Body of pancreas (tissue), 4 donors: ENCODE measurements at places on chromosomes 4 and X. TPM values are rescaled to one million over a fixed set of nuclear protein-coding genes. Genes with fewer than 3 reads are reported as not detected.

DNA sequence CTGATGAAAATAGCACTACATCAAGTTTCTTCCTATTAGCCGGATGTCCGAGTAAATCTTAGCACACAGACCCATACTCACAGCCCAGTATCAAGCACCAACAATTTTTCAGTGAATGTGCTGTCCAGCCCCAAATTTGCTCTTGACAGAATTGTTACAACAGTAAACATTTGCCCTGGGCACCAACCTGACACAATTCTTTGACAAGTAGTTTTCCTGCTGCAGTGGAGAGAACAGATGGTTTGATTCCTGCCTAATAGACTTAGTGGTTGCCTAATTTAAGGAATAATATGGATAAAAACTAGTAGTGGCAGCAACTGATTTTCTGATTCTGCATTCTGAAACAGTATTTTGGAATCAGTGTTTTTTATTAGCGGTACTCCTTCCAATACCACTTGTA, 253.6 kb downstream of the SLC39A8 start:
- no peak for DNase-seq

DNA sequence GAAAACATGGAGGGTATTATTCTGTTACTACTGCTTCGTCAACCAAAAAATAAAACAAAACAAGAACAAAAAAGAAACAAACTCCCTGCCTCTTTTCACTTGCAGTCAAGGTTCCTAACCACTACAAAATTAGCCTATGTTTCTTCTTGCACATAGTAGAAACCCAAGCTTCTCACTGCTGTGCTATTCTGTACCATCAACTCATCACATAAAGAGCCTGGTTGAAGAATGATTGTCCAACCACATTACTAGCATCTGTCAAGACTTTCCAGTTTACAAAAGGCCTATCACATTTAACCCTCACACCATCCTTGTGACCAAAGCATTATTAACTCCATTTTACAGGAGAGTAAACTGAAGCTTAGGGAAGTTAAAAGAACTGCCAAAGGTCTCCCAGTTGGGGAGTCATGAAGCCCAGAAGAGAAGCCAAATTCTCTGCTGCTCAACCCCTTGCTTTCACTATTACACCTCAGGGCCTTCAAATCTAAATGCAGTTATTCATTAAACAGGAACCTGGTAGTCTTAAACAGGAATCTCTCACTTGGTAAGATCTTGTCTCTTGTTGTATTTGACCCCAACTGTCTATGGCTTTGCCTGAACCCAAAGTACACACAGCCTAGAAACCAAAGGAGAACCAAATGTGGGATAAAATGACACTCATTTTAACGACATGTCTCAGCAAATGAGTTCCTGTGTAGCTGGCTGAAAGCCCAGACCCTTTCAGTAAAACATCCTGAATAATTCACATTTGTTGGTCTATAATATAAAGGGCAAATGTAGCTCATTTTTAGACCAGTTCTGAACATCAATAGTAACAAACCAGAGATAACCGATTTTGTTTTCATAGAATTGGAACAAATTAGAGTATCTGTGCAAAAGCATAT, 8.6 kb downstream of the F9 start:
- DNase-seq, result no peak

DNA sequence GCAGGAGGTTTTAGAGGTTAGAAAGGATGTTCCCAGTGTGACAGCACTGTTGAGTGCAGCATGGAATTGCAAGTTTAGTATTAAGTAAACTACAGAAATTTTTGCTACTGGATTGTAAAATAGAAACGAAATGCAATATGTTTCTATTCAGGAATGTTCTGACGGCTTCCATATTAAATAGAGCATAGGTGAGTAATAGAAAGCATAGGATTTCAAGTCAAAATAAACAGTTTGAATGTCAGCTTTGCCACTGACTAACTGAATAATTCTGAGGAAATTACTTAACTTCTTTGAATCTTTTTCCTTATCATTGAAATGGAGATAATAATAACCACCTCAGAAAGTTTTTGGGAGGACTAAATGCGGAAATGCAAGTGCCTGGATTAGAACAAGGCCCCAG, 331.9 kb upstream of the GK2 start:
- DNase-seq, result no peak

GRCh38 chr4:184756399-184756798, 22.5 kb upstream of the CENPU start:
- DNase-seq, result no peak

DNA sequence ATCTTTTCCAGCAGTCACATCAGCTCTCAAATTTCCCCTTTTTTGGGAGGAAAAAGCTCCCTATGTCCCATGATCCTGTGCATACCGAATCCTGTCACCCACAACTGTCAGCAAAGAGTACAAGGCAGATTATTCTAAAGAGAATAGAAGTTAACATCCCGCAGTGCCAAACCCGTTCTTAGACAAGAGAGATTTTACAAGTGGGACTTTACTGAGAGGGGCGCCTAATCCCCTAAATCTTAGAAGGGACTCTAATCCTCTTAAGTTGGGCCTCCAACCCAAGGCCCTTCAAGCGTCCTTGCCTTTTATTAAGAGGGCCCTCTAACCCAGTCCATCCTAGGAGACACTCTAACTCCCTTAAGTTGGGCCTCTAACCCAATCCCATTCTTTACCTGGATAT, 193.9 kb downstream of the CPXCR1 start:
- DNase-seq, result no peak

- DNase-seq, result no peak
Observed at GRCh38 chrX:20829665-20830491, 544.3 kb upstream of the CNKSR2 start.

- no peak for DNase-seq
Observed at GRCh38 chr4:138868562-138868961, 147.0 kb upstream of the NOCT start.

DNA sequence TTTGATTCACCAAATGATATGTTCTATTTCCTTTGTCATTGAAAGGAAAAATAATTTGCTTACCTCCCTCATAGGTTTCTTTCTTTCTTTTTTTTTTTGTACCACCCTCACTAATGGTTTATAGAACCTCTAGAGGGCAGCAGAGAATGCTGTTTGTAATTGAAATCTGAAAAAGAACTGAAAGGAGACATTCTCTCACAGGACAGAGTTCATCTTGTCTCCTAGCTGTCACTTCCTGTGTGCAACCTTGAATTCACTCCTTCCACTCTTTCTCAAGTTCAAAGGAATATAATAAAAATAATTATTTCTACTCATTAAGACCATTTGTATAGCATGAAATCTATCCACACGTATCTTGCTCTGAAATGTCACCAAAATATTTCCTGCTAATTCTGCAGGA, 51.0 kb downstream of the GUCY1B1 start:
- DNase-seq, result no peak

GRCh38 chr4:37799941-37800554, 26.4 kb upstream of the PGM2 start:
- no peak for DNase-seq

GRCh38 chr4:7107166-7107905, 39.5 kb upstream of the GRPEL1 start:
- no peak for DNase-seq

- DNase-seq, result peak; percentile 41
Observed at GRCh38 chrX:39152106-39152649, 350.9 kb downstream of the MID1IP1 start.

DNA sequence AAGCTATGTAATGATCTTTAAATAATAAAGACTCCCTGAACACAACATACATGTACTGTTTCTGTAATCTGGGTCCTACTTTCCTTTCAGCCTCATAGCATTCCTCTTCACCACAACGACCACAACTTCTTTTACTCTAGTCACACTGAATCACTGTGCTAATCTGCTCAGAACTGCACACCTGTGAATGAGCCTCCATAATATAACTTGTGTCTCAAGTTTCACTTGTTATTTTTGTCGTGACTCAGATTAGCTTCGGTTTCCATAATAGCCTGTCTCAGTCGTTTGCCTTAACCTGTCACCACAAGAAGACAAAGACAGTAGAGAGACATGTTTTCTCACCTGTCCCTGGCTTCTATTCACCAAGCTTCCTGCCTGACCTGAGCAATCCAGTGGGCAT, 61.8 kb downstream of the MAGED1 start:
- no peak for DNase-seq

- no peak for DNase-seq
Observed at GRCh38 chr4:153890761-153891160, 101.9 kb upstream of the SFRP2 start.

- DNase-seq, result no peak
Observed at GRCh38 chr4:143397335-143397734, 60.7 kb downstream of the GAB1 start.

- DNase-seq, result peak; percentile 73
Observed at GRCh38 chr4:140152013-140152703, 1.8 kb downstream of the MAML3 start.

- no peak for DNase-seq
Observed at GRCh38 chr4:109939190-109939589, 26.5 kb downstream of the EGF start.

GRCh38 chrX:49064735-49065134, 5.9 kb downstream of the CCDC120 start:
- DNase-seq, result no peak

- no peak for DNase-seq
Observed at GRCh38 chr4:86898562-86898961, 6.3 kb upstream of the C4orf36 start.

GRCh38 chr4:89156174-89156914, 45.0 kb downstream of the TIGD2 start:
- no peak for DNase-seq

- no peak for DNase-seq
Observed at GRCh38 chr4:3283483-3283882, 9.3 kb upstream of the RGS12 start.

DNA sequence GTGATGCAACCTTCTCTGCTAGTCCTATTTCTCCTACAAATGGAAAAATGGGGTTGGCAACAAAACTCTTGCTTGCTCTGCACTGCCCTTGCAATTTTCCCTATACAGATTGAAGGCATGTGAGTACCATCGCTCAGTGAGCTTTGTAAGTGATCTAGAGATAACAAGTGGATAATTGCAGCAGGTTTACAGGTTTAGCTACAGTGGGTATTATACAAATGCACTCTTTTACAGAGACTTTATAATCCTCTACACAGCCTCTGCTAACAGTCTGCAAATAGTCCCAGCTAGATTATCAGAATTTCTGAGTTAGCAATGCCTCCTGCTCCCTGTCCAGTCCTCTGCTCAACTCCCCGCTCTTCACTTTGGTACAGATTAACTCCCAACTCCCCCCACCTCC, 11.1 kb downstream of the LEF1 start:
- DNase-seq, result no peak

GRCh38 chr4:5284517-5284916, 233.2 kb downstream of the STK32B start:
- DNase-seq, result no peak

DNA sequence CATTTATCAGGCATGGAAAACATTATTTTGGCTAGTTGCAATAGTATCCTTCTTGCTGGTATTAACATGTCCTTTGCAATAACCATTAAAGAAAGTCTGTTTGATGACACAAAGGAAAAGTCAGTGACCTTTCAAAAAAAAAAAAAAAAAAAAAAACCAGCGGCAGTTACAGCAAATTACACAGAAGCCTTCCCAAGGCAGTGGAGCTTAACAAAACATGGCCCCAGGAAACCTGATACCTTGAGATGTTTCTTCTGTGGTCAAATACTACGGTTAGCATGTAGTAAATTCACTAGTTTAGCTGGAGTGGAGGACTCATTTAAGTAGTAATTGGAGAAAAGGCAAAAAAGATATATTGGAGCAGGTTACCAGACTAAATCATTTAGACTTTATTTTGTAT, 359.1 kb downstream of the DACH2 start:
- no peak for DNase-seq

GRCh38 chrX:112947981-112948615, 107.5 kb upstream of the AMOT start:
- no peak for DNase-seq

- peak; percentile 39 for DNase-seq
Observed at GRCh38 chrX:148530464-148531077, 30.2 kb downstream of the AFF2 start.

DNA sequence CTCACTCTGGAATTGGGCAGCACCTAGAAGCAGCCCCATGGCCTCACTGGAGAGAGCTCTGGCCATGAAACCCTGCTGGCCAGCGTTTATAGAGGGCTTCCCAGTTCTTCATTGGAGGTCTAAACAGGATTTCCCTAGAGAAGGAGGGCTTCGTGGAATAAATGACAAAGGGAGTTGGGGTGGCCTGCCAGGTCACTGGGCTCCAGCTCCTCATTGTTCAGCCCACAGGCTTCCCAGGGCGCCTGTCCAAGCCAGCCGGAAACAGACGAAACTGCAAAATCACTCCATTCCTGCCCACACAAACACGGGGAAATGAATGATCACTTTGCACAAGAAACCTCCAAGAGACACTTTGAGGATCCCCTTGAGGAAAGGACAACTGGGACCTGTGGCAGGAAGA, 189.7 kb downstream of the TSPAN5 start:
- DNase-seq, result no peak

GRCh38 chrX:1394731-1395501, 3.0 kb upstream of the SLC25A6 start:
- no peak for DNase-seq

DNA sequence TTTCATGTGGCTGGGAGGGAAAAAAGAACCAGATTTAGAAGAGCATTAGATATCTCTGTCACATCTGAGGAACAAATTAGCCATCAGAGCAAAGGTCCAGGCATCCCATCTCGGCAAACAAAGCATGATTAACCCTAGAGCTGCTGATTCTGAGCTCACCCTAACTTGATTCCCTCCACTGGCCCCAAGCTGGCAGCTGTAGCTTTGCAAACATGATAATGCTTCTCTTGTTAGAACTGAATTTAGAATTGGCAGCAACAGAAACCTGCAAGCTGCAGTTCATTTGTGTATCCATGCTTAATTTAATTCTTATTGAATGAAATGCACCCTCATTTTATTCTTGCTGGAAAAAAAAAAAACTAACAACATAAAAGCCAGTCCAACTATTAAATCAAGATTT, 289.2 kb downstream of the IL1RAPL1 start:
- DNase-seq, result no peak

- no peak for DNase-seq
Observed at GRCh38 chr4:54695788-54696187, 38.0 kb downstream of the KIT start.

Gene SPRY1
- 118 TPM for total RNA-seq

Gene BGN
- total RNA-seq, result 30.7 TPM

Gene OPHN1
- 2.3 TPM for total RNA-seq

Gene PF4V1
- not detected for total RNA-seq

Gene LSM6
- 34.3 TPM for total RNA-seq

Gene CENPVL2
- not detected for total RNA-seq

Gene ASMTL
- 16.5 TPM for total RNA-seq

Gene GALNTL6
- 0.26 TPM for total RNA-seq

Gene FGFR3
- 196 TPM for total RNA-seq

Gene CTAG1B
- not detected for total RNA-seq
